ENCODE measurements at places on chromosomes 2 and 18.

- DNase-seq, result no peak
Observed at GRCh38 chr18:60981682-60982328, 351.4 kb upstream of the CDH20 start.

DNA sequence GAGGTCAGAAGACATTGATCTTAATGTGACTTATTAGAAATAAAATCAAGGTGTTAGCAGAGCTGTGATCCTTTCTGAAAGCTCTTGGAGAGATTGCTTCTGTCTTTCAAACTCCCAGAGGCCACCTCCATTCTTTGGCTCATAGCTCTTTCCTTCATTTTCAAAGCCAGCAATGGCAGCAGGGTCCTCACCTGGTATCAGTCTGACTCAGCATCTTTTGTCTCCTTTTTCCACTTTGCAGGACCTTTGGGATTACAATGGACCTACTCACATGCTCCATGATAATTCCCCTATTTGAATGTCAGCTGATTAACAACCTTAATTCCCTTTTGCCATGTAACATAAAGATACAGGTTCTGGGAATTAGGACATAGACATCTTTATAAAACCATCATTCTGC, 6.8 kb upstream of the CDH20 start:
- no peak for DNase-seq

DNA sequence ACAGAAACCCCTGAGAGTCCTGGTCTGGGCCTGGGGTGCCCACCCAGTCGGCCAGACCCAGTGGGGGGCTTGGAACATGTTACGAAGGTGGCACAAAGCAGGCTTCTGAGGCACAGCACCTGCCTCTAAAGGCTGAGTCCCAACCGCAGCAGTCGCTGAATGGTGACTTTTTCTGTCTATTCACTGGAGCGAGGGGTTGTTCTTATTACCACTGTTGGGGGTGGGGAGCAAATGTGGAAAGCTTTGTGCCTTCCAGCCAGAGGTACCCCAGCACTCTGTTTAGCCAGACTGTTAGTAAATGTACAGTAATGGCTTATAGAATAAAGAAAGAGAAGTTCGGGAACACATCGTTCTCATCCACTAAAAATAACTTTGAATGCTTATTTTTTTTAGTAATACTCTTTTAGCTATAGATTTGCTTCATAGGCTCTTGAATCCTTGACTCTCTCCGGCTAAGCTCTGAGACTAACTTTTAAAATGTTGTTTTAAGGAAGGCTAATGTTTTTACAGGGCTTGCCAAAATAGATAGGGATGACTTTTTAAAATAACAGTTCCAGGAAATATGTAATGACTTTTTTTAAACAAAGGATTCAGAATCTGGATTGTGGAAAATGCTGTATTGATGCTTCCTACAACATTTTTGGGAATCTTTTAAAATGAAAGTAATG, 23.4 kb upstream of the PTPN2 start:
- no peak for DNase-seq

GRCh38 chr2:136167721-136168475, 49.9 kb upstream of the CXCR4 start:
- DNase-seq, result no peak

GRCh38 chr2:29733213-29733612, 188.2 kb downstream of the ALK start:
- DNase-seq, result no peak

GRCh38 chr2:222298311-222299150, at the start of gene PAX3:
Gene PAX3, minus strand, starts transcription at chr2:222298998. Its CDS starts 383 bp downstream, at chr2:222298615.
- DNase-seq, result no peak

- no peak for DNase-seq
Observed at GRCh38 chr2:26033270-26033817, 540 bp upstream of the RAB10 start.

DNA sequence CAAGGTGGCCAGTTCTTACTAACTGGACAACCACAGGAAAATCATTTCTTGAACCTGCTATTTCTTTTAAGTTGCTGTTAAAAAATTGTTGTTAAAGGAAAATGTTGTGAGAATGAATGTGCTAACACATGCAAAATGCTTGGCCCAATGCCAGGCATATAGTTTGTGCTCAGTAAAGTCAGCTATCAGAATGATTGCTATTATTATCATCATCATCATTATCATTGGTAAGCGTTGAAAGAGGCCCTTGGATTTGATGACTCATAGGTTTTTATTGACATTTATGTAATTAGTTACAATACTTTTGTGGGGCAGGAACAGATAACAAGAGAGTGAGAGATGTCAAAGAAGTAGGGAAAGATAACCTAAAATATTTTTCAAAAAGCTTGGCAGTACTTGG, 394.2 kb upstream of the ZEB2 start:
- DNase-seq, result no peak
